Adrenal gland (tissue), 19 donors: ENCODE measurements at places on chromosomes 3 and 15. TPM values are rescaled to one million over a fixed set of nuclear protein-coding genes. Genes with fewer than 3 reads are reported as not detected.

DNA sequence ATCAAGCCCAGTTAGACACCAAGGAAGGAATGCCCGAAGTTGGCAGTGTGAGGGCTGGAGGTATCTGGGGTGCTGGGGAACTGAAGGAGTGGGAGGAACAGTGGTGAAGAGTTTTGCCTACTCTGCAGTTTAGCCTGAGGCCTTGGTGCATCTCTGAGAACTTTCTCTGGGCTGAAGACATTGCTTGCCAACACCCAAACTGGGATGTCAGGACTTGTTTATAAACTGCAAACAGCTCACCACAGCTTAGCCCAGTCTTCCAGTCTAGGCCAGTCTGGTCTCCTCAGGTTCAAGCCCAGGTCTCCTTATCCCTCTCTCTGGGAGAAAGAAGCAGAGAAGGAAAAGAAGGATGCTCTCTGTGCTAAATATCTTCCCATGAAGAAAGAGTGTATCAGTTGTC lies 68.0 kb upstream of the BOC start:
- no peak for DNase-seq

- no peak for DNase-seq
Measured at GRCh38 chr15:66488525-66488924, 9.0 kb downstream of the SNAPC5 start.

DNA sequence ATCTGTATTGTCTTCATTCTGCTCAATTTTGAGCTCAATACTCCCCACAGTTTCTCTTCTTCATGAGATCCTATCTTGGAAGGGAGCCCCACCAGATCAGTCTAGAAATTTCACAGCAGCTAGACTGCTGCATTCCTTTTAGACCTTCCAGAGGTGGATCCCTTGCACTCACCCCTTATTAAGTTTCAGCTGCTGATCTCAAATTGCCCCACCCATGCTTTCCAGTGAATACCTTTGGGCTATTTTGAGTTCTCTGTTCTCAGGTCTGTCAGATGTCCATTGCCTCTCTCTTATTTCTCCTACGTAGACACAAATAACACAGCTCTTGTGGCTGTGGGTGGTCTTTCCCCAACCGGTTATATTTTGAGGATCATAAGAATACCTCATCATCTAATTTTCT lies 60.8 kb downstream of the GPR156 start:
- no peak for DNase-seq

DNA sequence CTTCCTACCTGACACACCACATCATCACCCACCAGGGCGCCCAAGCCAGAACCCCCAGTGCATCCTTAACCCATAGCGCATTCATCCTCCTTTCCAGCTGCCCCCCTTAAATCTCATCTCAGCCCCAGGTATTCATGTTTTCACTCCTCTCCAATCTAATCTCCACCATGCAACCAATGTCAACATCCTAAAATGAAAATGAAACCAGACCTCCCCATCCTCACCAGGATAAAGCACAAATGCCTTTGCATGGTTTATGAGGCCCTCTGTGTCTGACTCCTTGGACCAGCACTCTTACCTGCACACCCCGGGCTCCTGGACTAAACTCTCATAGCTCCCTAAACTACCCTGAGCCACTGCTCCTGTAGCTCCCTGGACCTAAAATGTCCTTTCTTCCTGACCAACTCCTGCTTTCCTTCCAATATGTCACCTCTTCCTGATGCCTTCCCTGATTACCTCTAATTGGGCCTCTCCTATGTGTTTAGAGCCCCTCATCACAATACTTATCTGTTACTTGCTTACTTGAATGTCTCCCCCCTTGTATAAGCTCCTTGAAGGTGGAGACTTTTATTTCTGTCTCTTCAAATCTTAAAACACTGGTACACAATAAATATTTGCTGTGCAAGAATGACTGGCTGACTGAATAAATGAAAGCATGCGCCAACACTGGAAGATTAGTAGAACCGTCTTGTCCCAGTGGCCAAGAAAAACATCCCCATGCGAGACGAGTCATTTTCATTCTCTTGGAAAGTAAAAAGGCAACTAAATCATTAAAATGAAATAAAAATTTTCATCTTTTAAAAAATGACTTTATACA lies 142.5 kb downstream of the XXYLT1 start:
- no peak for DNase-seq

DNA sequence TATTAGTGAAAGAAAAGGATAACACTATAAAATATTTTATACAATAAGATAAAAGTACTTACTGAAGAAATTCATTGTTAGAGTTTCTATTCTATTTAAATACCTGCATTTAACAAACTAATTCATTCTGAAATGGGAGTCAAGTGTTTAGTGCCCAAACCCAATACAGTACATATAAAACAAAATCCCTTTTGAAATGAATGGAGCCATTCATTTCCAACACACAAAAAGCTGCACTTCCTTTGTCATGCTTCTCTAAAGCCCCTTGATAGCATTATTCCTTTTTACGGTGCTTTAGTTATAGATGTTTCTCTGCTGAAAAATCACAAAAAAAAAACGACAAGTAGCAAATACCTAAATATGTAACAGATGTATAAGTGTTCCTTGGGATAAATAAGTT lies 596.3 kb downstream of the ZIC1 start:
- DNase-seq = no peak

DNA sequence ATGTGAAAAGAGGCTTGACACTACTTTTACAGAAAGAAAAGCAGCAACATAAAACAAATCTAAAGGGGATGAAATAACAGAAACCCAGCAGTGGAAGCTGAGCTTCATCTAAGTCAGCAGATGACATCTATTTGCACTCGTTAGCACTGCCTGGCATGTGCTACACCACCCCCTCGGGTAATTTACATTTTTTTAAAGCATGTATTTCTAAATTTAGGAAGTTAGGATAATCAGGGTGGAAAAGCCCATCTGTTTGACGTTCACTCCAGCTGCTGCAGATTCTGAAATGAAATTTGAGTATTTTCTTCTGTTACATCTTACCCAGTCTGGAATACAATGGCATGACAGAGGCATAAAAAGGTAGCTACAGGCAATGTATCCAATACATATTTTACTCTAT lies 20.7 kb downstream of the IGSF11 start:
- DNase-seq = no peak

- peak; percentile 87 for DNase-seq
Measured at GRCh38 chr3:52277071-52277964, 1.1 kb downstream of the WDR82 start.

DNA sequence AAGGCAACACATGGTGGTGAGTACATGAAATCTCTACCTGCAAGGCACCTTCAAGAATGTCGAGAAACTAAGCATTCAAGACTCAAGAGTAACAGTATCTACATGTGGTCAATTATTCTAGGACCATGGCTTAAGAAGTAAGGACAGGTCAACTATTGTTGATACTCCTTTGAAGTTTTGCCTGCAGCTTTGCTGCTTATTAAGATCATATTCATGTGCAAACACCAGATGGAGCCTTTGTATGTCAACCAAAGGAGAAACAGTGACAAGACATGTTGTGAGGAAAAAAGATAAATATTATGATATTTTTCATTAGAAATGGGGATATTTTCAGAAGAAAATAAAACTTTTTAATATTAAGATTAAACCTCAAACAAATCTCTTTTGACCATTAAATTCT lies 52.3 kb upstream of the FGF7 start:
- no peak for DNase-seq

- DNase-seq = no peak
Measured at GRCh38 chr3:48592519-48593087, 2.5 kb downstream of the COL7A1 start.

- no peak for DNase-seq
Measured at GRCh38 chr3:143644370-143645089, 203.7 kb downstream of the SLC9A9 start.

- peak; percentile 77 for DNase-seq
Measured at GRCh38 chr3:46970391-46971091, 6.0 kb downstream of the CCDC12 start.

GRCh38 chr3:50242851-50243542 lies 7.0 kb downstream of the GNAI2 start:
- peak; percentile 81 for DNase-seq

DNA sequence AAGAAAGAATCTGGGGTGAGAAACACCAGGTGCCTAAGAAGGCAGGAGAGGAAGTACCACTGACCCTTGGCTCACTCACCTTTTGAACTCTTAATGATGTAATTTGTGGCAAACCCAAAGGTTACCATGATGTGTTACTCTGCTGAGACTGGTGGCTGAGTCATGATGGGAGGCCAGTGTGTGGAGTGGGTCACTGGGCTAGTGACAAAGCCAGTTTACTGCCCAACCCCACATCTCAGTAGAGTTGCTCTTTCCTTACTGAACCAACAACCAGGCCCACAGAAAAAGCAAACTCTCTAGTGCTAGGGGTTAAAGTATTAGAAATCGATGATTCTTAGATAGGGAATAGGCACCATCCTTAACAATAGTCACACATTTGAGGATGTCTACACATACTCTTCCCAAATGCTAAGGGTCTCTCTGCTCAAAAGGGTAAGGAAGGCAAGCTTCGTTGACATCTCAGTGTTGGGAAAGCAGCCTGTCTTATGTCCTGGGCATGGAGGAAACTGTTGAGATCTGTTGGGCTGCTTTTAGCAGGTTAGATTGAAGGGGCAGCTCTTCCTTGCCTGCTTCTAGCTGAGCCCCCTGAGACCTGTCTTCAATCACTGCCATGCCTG lies 3.1 kb downstream of the RBP2 start:
- DNase-seq = no peak

DNA sequence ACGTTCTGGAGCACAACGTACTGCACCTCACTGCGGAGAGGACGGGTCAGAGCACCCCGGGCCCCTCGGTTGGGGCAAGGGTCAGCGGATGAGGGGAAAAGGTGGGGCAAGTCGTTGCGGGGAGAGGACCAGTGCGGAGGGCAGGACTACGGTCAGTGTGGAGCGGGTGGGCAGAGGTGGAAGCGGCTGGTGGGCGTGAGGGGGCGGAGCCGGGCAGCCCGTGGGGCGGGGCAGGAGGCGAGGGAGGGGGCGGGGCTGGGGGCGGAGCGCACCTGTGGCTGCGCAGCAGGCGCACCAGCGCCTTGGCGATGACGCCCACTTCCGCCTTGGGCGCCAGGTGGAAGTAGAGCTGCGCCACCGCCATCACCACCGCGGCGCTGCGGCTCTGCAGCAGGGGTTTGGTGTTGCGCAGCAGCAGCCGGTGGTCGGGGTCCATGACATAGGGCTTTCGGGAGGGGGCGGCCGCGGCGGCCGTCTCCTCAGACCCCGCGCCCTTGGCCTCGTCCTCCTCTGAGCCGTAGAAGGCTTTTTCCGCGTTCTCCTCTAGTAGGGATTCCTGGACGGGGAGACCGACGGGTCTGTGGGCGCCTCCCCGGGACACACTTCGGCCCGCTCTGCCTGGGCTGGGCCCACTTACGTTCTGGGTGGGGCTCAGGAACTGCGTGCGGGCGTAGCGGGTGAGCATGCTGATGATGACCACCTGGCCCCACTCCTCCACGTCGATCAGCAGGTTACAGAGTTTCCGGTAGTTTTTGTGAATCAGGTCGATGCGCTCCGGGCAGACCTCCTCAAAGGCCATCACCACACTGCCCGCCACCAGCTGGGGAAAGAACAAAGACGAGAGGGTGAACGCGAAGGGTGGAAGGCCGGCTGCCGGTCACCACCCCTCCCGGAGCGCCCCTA lies 29.2 kb downstream of the AP3B2 start:
- peak; percentile 51 for DNase-seq

GRCh38 chr3:13264468-13264795 lies 155.7 kb downstream of the NUP210 start:
- DNase-seq = no peak

DNA sequence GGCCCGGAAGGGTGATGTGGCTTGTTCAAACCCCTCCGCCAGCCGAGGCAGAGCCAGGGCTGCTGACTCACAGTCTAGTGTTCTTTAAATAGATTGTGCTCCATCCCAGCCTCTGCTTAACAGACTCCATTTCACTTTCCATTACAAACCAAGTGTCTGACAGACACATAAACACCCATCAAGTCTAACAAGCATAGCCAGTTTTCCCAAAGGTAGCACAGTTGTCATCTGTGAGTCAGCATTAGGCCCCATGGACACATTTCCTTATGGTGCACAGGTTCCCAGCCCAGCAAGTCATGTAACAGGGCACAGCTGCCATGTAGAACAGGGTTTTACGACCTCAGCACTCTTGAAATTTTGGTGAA lies 109.9 kb upstream of the RAP2B start:
- DNase-seq = no peak

GRCh38 chr3:487614-488013 lies 291.1 kb downstream of the CHL1 start:
- no peak for DNase-seq

- DNase-seq = no peak
Measured at GRCh38 chr3:74089814-74090213, 465.1 kb upstream of the PDZRN3 start.

The ANKRD34C gene
- 0.11 TPM for polyA plus RNA-seq

The IMPG2 gene
- polyA plus RNA-seq = 0.16 TPM

The FEZF2 gene
- polyA plus RNA-seq = not detected

The DNAH12 gene
- 0.84 TPM for polyA plus RNA-seq

The EPHA6 gene
- 0.07 TPM for polyA plus RNA-seq

The IP6K1 gene
- polyA plus RNA-seq = 14.2 TPM

The ZNF502 gene
- polyA plus RNA-seq = 4.1 TPM

The RTP4 gene
- 4.3 TPM for polyA plus RNA-seq

The NEK10 gene
- 0.24 TPM for polyA plus RNA-seq

The CD80 gene
- polyA plus RNA-seq = 0.16 TPM

The ITIH1 gene
- 0.60 TPM for polyA plus RNA-seq

The EXD1 gene
- polyA plus RNA-seq = not detected

The CNTN4 gene
- 2.6 TPM for polyA plus RNA-seq
